Right ventricle myocardium inferior (tissue), 1 donor: ENCODE measurements at places on chromosomes 12 and 14. TPM values are rescaled to one million over a fixed set of nuclear protein-coding genes. Genes with fewer than 3 reads are reported as not detected.

DNA sequence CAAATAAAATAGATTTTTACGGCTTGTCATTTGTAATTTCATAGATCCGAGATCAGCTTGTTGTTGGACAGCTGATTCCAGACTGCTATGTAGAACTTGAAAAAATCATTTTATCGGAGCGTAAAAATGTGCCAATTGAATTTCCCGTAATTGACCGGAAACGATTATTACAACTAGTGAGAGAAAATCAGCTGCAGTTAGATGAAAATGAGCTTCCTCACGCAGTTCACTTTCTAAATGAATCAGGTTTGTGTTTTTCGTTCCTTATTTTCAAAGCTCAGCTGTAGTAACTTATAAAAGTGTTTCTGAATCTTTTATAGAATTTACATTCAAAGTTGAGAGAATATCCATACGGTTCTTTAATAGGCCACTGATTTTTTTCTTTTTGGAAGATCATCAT, 89.1 kb downstream of the LRRK2 start:
- DNase-seq, result no peak

DNA sequence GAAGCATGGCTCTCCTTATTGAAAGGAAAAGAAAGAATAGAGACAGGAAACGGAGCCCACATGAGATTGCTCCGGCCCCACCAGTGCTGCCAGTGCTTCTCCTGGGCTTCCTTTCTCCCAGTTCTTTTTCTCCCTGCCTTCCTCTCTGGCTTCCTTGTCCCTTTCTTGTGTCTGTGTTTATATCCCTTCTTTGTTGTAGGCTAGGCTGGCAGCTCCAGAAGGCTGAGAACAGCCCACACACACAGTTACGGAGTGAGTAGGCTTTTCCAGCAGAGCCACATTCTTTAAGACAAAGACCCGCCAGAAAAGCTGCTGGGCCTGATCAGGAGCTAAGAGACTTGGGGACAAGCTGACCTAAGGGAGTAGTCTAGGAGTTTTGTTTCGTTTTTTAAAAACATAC, 13.0 kb downstream of the CIPC start:
- DNase-seq, result no peak

- no peak for DNase-seq
Observed at GRCh38 chr12:89417246-89417977, 65.1 kb upstream of the DUSP6 start.

GRCh38 chr12:109734219-109735000, 20.8 kb downstream of the FAM222A start:
- DNase-seq, result peak; percentile 42

GRCh38 chr12:130160711-130161231, 1.5 kb upstream of the FZD10 start:
- no peak for DNase-seq

DNA sequence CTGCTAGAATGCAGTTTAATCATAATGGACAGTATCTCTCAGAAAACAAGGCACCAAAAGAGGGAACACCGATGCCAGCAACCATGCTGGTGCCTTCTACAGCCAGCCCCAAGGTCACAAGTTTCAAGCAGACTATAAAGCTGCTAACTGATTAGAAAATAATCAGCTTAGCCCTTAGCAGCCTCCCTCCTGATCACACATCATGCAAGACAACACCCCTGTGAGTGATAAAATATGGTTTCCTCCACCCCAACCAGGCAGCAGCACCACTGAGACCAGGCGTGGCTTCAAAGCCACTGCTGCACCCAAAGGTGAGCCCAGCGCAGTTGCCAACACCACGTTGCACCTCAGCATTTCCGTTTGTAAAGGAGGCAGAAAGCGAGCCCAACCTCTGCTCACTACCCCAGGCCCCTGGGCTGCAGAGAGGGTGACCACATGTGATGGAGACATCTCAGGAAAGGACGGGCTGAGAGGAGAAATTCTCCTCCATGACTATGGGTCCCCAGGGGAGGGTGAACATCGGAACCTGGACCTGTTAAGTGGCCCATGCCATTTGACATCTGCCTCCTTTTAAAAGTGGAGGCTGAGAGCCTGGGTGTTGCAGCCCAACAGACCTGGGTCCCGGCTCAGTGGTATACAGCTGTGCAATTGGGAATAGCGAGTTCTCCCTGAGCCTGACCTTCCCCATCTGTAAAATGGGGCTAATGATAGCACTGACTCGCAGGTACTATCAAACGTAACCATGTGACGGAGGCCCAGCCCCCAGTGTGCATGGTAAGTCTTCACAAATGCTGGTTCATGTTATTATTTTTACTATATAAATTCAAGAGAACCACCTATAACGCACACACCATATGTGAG, 11.5 kb downstream of the ZFP36L1 start:
- peak; percentile 53 for DNase-seq

GRCh38 chr12:107657133-107657532, 28.5 kb upstream of the PWP1 start:
- DNase-seq, result no peak

GRCh38 chr12:93751864-93752610, 74.9 kb downstream of the CRADD start:
- no peak for DNase-seq

GRCh38 chr14:64765740-64766302, 61.6 kb downstream of the PLEKHG3 start:
- DNase-seq, result peak; percentile 35

DNA sequence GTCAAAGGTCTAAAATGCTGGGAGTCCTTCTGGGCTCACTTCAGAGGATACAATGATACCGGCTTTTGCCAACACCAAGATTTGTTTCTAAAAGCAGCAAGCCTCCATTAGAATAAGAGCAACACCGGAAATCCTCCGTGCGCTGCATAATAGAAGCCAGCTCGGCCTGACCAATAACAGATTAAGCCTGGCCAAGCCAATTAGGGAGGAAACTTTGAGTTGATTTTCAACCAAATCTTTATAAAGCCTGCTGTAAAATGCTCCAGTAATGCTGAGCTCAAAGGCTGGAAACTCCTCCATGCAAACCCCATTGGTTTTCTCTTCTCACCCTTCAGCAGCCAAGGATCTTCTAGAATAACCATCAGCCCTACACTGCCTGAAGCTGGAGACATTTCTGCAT, 150.1 kb downstream of the NTF3 start:
- DNase-seq, result no peak

- DNase-seq, result no peak
Observed at GRCh38 chr12:108060067-108060466, 69.0 kb upstream of the WSCD2 start.

DNA sequence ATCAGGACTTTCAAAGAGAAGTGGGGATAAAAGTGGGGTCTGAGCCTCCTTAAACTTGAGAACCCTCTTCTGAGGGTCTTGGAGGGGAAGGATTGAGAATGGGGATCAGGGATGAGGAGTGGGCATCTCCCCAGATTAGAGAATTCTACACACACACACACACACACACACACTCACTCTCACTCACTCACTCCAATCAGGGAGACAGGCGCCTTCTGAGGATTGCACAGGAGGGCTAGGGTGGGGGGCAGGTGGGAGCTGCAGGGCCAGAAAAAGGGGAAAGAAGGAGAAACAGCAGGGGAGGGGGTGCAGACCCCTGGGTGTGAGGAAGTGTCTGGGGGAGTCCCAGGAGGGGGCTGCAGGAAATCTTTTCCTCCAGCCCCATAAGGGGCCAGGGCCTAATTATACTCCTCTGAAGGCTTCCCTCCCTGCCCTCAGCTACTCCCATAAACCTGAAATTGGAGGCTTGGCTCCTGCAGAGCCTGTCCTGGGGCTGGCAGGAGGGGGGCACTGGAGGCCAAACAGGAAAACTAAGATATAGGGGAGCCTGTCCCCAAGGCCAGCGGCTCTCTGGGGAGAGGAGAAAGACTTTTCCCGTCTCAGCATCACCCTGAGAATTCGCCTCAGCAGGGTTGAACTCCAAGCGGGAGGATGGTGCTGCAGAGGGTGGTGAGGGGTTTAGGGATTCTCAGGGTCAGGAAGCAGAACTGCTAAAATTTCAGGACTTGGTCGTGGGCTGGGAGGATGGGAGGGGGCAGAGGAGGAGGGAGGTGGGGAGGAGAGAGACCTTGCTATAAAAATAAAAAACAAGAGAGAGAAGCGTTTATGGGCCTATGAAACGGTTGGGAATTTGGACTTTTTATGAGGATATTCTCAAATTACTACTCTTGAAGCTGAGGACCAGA, 1.6 kb downstream of the HOXC9 start:
- no peak for DNase-seq

DNA sequence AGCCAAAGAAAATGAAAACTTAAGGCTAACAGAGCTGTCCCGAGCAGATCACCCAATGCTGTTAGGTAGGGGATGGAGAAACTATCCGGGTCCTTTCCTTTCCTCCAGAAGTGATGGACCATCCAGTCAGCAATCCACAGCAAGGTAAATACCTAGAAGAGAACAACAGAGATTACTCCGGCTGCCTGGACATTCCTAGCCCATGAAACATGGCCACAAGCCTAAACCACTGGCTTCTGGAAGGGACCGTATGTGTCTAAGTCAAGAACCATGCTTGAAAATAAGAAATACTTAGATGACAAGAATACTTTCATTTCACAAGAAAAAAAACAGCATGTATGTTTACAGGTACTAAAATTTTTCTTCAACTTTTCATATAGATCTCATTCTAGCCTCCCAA, 152.9 kb downstream of the SLC41A2 start:
- DNase-seq, result no peak

- no peak for DNase-seq
Observed at GRCh38 chr12:83145325-83145840, 458.7 kb downstream of the TMTC2 start.

GRCh38 chr14:31945074-31945613, 132.0 kb upstream of the ARHGAP5 start:
- no peak for DNase-seq

DNA sequence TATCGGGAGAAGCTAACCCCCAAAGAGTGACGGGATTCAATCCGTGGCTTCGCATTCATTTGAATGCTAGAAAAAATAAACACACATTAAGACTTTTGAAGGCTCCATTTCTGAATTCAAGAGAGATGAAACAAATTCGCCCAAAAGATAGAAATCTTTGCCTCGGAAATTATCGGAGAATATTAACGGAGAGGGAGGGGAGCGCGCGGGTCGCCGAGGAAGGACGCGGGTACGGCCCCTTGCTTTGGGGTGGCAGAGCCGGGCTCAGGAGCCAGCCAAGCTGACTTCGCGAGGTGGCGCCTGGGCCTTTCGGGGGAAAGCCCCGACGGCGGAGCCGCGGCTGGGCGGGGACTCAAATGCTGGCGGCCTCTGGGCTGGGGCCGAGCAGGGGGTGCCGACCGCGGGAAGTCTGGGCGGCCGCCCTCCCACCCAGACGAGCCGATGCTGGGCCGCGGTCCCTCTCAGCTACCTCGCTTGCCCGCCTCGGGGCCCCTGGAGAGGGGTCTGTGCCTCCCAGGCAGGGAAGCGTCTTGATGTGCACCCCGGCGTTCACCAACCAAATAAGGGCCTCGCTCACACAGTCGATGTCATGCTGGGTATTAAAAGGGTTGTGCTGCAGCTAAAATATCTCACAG, 14.7 kb downstream of the NKX2-1 start:
- no peak for DNase-seq

GRCh38 chr12:21220266-21220665, 89.3 kb downstream of the SLCO1B1 start:
- DNase-seq, result no peak

GRCh38 chr12:109476807-109477184, 304 bp downstream of the KCTD10 start:
- no peak for DNase-seq

- no peak for DNase-seq
Observed at GRCh38 chr12:6165395-6165794, 34.8 kb upstream of the CD9 start.

- DNase-seq, result no peak
Observed at GRCh38 chr14:90093942-90094595, 32.3 kb downstream of the KCNK13 start.

GRCh38 chr14:26008290-26008689, 589.5 kb downstream of the NOVA1 start:
- DNase-seq, result no peak

GRCh38 chr12:69334158-69334557, 14.0 kb upstream of the LYZ start:
- no peak for DNase-seq

DNA sequence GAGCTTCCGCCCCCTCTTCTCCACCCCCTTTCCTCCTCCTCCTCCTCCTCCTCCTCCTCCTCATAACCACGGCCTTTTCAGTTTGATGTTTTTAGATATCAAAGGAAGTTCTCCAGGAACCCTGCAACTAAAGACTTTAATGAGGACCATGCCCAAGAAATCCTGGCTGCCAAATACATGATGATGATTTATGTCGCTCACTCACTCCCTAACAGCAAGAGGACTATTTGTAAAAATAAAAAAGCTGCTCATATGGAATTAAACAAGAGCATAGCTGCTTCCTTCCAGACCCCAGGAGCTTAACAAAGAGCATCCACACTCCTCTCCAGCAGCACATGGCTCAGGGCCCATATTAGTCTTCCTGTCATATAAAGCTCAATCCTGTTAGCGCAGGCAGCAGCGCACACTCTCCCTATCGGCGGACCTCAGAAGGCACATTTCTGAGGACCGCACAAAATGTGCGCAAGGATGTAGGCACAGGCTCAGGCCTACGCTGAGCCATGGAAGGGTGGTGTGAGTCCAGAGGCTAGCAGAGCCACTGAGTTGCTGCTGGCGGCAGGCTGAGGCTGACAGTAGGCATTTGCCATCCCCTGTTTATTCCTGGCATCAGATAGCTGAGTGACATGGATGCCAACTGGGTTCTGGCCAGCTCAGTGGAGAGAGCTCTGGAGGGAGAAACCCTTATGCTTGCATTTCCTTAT, 232.8 kb downstream of the MSRB3 start:
- peak; percentile 68 for DNase-seq

- peak; percentile 83 for DNase-seq
Observed at GRCh38 chr14:54902521-54903420, at the start of gene GCH1. TSS of gene GCH1 (minus strand) at chr14:54902826. CDS start at chr14:54902663, 163 bp downstream.

Gene IL25
- total RNA-seq, result not detected

Gene TAS2R10
- not detected for total RNA-seq

Gene NFE2
- total RNA-seq, result 1.1 TPM

Gene PLEKHH1
- total RNA-seq, result 7.3 TPM

Gene GPR137C
- 0.51 TPM for total RNA-seq

Gene GLT1D1
- total RNA-seq, result 0.68 TPM

Gene GCH1
- total RNA-seq, result 2.4 TPM

Gene CHST11
- 3.7 TPM for total RNA-seq

Gene RND1
- total RNA-seq, result 0.41 TPM

Gene B4GALNT1
- total RNA-seq, result 7.3 TPM

Gene A2M
- 640 TPM for total RNA-seq

Gene FGD4
- total RNA-seq, result 17.4 TPM

Gene SLC10A1
- total RNA-seq, result not detected

Gene C14orf180
- 40.0 TPM for total RNA-seq

Gene RPL10L
- not detected for total RNA-seq

Gene MANSC4
- not detected for total RNA-seq

Gene KHNYN
- 23.3 TPM for total RNA-seq

Gene RNASE3
- not detected for total RNA-seq
